Hematopoietic multipotent progenitor cell (in vitro differentiated cells): ENCODE measurements at places on chromosomes 7 and 10.

GRCh38 chr10:80156216-80156615 lies 23.7 kb downstream of the PLAC9 start:
- no peak for DNase-seq

GRCh38 chr10:101014966-101015581 lies 15.5 kb downstream of the LZTS2 start:
- DNase-seq: no peak

- no peak for DNase-seq
Observed at GRCh38 chr10:608331-609261, 80.9 kb downstream of the DIP2C start.

- no peak for DNase-seq
Observed at GRCh38 chr7:128358233-128358632, 3.3 kb downstream of the PRRT4 start.

DNA sequence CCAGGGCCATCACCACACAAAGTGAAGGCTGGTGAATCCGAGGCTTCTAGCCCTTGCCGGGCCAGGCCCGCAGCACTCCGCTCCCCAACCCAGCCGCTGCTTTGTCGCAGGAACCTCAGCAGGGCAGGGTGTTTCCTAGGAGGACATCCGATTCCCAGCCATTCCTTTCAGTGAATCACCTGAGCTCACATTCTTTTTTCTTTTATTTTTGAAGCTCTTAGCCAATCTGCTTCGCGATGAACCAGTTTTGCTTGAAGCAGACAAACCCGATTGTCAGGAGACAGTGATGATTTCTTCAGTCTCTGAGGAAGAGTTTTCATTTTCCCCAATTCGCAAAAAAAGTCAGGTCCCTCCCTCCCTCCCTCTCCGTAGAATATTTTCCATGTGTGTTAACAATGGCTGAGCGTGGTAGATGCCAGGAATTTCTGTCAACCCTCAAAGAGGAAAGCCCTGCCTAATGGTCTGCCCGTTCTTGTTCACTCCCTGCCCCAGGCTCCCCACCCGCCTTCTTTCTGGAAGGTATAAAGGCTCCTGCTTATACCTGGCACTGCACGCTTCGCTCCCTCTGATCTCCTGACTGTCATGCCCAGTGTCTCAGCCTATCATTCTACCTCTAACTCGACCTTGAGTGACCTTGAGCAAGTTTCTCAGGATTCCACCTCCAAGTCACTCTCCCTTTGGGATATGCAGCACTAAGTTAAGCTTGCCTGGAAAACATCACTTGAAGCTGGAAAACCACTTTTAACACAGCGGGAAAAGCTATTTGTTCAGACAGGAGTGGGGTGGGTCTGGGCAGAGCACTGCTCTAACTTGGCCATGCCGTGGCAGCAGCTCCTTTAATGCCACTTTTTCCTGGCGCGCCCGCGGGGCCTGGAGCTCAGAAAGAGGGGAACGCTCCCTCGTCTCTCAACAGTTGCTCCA lies 35.1 kb downstream of the EGFR start:
- no peak for DNase-seq
